ENCODE measurements at places on chromosomes 3 and 15.

DNA sequence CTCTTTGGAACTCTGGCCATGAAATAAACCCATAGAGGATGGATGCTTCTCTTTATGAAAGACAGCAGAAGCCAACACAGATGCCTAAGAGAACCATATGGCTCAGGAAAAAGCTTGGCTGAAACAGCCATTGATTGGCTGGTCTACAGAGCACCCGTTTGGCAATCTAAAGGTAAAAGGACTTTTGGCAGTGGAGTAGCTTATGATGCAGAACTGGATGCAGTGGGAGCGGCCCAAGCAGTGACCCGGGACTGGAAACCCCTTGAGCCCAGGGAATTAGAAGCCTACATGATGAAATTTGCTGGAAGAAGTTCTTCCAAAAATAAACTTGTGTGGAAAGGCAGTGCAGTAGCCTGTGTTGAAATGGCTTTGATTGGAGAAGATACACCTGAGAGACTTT, 360.2 kb downstream of the NR2F2 start:
- no peak for DNase-seq

GRCh38 chr15:66774001-66774814, 72.2 kb downstream of the SMAD6 start:
- no peak for DNase-seq

GRCh38 chr3:32540899-32541298, 29.8 kb downstream of the DYNC1LI1 start:
- DNase-seq, result no peak

DNA sequence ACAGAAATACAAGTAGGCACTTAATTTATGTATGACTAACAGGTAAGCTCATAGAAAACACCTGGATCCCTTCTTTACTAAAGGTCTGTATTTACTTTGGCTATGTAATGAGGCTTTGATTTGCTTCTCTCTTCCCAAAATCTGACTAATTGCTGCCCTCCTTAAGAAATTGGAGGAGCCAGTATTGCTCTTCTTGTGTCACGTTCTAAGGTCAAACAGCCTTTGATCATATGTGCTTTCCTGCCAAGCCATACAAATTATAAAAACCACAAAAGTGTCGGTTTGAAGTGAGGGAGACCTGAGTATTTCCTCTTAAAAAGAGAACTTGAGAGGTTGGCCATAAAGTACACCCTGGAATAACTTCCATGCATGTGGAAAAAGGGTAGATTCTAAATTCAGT, 112.1 kb upstream of the MB21D2 start:
- DNase-seq, result no peak

- no peak for DNase-seq
These were observed 155.2 kb upstream of the UBE2E1 start for GRCh38 chr3:23650371-23651140.

DNA sequence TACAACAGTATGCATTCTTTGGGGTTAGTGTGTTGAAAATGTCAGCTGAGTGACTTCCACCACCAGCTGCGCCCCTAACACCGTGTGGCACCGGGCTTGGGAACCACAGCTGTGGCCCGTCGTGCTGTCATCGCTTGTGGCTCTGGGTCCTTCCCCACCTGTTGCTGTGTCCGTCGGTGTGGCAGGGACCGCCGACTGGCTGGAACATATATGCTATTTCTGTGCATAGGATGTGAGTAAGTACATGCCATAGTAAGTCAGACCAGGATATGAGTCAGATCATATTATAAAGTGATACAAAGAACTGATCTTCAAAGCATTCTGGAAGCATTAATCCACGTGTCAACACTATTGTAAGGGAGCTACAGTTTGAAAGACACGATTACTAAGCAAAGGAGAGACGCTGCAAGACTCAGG, 31.9 kb downstream of the EHD4 start:
- no peak for DNase-seq

DNA sequence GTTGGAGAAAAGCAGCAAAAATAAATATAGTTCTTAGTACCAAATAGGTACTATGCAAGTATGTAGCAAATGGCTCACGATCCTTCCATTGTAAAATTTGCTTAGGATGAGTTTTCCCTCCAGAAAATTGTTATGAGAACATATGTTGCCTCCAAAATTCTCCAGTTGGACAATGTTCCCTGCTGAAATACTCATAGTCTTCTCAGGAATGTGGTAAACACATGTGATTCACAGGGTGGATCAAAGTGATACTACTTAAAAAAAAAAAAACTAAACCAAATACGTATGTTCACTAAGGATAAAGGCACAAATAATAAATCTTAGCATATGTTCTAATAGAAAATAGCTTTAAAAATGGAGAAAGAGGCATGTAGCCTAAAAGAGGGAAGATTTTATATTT, 84.3 kb upstream of the ZNF385D start:
- DNase-seq, result no peak

GRCh38 chr3:178964551-178964950, 107.1 kb downstream of the ZMAT3 start:
- no peak for DNase-seq

DNA sequence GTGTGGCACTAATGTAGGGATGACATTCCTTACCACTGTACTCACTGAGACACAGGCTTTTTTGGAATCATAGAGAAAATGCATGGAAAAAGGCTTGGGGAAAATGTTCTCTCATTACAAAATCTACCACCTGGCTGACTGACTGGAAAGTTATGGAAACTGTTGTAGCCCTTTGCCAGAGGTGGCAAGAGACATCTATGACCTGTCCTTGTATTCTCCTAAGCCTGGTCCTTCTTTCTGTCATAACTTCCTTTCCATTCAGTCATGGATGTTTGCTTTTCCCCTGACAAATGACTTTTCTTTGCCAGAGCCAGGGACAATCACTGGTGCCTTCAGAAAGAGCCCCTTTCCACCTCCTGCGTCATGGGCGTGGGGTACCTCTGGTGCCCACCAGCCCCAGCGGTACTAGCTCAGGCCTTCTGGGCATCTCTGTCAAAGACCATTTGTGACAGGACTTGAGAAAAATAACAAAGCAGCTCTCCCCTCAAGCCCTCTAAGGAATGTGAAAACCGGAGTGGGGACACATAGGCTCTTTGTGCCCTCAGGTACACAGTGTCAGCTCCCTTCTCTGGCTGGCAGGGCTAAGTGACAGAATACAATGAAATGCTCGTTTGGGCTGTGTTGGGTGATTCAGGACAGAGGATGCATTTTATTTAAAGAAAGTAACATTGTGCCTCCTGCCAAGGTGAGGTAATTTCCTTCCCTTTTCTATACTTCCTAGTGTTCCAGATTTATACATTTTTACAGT, 381.1 kb upstream of the RASGRP1 start:
- DNase-seq, result no peak

GRCh38 chr3:117995842-117996437, 1038.7 kb downstream of the IGSF11 start:
- DNase-seq, result no peak

DNA sequence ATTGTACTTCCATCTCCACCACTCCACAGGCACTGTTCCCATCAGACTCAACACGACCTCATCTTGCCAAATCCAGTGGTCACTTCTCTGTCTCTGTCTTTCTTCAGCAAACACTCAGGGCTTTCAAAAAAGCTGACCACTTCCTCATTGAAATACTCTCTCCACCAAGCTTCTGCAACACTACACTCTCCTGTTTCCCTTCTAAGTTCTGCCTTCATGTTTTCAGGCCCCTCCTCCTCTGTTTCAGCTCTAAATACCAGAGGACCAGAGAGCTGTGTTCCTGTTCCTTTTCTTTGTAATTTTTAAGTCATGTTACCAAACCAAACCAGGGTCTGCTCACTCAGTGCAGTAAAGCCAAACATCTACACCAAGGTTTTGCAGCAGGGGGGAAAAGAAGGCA, 33.8 kb upstream of the ACP3 start:
- DNase-seq, result no peak

DNA sequence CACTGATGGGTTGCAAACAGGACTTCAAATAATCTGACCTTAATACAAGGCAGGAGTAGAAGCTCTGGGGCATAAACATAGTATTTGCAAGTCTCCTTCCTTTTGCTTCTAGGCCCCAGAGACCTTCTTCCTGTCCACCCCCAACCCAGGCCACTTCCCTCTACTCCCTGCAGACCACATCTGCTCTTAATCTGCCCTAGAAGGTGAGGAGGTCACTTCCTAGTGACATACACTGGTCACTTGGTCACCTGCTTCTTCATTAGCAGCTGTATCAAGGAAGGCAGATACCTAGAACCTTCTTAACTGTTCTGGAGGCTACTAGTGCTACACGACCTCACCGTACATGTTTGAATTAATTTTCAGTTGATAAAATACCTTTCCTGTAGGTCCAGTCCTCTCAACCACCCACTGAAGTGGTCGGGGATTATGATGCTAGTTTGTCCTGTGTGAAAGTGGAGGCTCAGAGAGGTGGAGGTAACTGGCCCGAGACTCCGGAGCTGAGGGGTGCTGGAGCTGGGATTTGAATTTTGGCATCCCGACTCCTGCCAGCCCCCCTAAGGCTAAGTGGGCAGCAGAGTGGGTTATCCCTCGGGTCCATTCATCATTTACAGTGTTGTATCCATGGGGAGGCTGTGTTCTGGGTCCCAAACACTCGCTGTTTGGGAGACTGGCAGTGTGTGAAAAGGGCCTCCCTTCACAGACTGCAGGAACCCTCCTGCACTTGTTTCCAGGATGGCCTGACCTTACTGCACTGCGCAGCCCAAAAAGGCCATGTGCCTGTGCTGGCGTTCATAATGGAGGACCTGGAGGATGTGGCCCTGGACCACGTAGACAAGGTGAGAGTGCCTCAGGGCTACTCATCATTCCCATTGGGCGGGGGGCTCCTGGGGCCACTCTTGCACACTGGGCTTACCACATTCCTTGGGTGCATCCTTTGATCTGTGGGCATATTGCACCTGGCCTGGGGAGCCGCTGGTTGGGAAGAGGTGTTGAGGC, 13.9 kb downstream of the ANKDD1A start:
- no peak for DNase-seq

DNA sequence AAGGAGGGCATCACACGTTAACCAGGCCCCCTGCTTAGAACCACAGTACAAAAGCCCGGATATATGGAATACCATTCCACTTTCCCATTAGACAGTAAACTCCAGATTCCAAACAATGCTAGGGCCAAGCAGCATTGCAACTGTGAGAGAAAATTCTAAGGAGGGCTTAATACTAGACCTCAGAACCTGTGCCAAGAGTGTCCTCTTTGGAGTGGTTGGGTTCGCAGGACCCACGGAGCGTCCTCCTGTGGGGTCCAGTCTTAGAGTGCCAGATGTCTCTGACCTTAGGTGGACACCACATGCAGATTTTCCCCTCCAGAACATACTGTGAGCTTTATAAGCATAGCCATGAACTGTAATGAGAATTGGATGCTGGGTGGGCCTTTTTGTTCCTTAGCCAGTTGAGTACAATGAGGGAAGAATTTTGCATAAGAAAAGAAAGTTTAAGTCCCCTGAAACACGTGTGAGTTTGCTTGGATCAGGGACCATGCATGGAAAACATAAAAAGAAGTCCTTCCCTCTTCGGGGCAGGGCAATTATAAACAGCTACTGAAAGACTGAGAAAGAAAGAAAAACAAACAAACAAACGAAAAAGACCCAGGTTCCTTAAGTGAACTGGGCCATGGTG, 325.7 kb downstream of the NEK10 start:
- no peak for DNase-seq

- no peak for DNase-seq
These were observed 234.1 kb downstream of the ADAMTS17 start for GRCh38 chr15:100107606-100108225.

GRCh38 chr3:37961622-37962431, 28.8 kb upstream of the VILL start:
- no peak for DNase-seq

DNA sequence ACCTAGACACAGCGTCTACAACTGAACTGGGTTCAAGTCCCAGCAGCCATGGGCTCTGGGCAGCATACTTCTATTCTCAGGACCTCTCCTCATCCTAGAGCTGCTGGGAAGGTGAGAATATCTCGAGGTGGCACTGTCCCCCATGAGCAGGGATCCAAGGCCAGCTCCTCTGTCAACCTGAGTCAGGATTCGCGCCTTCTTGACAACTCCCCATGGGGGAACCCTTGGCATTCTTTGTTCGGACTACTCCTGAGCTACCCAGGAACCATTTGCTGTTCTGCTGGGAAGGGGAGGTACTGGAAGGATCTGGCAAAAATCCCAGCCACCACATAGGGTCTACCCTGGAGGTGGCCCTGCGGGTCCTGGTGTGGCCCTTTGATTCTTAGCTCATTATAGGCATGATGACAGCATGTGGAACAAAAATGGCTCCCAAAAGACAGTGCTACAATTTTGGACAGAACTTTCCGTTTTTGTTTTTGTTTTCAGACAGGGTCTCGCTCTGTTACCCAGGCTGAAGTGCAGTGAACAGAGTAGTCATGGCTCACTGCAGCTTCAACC, 22.3 kb downstream of the PLXNB1 start:
- no peak for DNase-seq

- no peak for DNase-seq
These were observed 27.3 kb upstream of the ST8SIA2 start for GRCh38 chr15:92366381-92366780.

- no peak for DNase-seq
These were observed 2.8 kb downstream of the BTLA start for GRCh38 chr3:112496366-112497067.

All from NCI-H510A (cell line).